GM12892 (cell line): ENCODE measurements at places on chromosomes 3 and 15.

GRCh38 chr15:91524534-91524933 is 329.0 kb upstream of the SLCO3A1 start:
- no peak for DNase-seq

DNA sequence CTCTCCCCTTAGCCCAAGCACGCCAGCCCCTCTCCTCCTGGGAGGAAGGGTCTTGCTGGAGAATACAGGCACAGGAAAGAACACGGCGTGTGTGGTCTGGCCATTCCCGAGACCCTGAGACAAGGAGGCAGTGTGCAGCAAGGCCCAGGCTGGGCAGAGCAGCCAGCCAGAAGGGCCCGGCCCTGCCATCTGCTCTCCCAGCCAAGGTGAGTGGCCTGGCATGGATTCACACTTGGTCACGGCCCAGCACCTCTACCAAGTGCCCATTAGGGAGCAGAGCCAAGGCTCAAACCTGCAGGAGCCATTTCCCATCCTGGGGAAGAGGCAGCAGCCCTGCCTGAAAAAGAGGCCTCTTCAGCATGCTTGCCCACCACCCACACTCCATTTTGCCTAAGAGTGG is 28.6 kb downstream of the MEGF11 start:
- DNase-seq, result no peak

DNA sequence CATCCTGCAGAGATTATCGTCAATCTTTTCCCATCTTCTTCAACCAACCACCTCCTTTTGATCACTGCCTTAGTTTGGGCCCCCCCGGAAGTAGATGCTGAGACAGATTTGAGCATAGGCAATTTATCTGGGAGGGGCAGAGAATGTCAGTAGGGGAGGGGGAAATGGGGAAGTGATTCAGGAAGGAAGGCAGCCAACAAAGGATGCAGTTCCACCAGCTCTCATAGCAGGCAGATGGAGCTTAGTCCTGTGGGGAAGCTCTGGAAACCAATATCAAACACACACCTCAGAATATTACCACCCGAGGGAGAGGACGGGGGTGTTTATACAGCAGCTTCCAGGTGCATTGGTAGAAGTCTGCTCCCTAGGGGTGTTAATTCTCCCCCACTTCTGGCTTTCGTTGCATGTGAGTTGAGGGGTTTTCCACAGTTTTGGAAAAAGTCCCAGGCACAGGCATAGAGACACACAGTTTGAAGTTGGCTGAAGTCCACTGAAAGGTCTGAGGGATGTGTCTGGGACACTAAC is 91.5 kb upstream of the TNFAIP8L3 start:
- DNase-seq, result no peak

GRCh38 chr15:29913528-29914135 is 91.4 kb upstream of the TJP1 start:
- no peak for DNase-seq

DNA sequence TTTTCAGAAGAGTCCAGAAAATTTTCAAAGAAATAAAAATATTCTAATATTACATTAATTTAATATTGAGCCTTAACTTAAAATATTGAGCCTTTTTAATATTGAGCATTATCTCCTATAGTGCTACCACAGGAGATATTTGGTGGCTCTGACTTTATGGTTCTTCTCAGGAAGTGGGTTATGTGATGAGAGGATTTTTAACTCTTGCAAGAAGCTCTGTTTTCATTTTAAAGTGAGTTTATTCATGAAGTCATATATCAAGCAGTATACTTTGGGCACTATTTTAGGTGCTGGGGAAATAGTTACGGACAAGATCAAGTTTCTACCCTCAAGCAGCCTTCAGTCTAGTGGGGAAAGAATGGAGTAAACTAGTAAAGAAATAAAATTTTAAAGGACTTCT is 13.4 kb upstream of the MBNL1 start:
- DNase-seq, result no peak

DNA sequence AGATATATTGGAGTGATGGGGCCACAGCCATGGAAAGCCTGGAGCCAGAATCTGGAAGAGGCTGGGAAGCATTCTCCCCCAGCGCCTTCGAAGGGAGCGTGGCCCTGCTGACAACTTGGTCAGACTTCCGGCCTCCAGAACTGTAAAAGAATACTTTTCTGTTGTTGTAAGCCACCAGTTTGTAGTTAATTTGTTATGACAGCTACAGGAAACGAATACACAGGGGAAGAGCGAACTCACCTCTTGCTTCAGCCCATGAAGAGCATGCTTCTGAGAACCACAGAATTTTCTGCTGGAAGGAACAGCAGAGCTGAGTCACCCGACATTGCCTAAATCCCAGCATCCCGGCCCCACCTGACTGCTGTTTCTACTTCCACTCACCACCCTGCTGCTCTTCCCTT is 501.7 kb downstream of the SHQ1 start:
- no peak for DNase-seq

DNA sequence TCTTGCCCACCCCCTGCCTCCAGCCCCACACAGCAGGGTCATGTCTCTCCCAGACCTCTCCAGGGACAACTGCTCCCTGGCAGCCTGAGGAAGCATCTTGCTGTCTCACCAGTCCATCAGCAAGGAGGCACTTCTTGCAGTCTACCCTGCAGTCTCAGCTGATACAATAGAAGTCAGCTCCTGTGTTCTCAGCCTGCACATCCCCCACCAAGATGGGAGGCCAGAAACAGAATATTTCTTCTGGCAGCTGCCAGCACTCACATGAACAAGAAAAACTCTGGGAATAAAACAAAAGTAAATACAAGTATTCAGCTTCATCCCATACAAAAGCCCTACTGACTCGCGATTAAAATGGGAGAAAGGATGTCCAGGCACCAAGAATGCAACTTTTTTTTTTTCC is 457.4 kb upstream of the PROK2 start:
- no peak for DNase-seq

GRCh38 chr15:92788196-92788595 is 111.9 kb upstream of the CHD2 start:
- DNase-seq, result no peak

- DNase-seq, result no peak
These were observed 346.6 kb downstream of the CNTN6 start for GRCh38 chr3:1439395-1439794.

- no peak for DNase-seq
These were observed 145.1 kb downstream of the LPP start for GRCh38 chr3:188299068-188299467.

- no peak for DNase-seq
These were observed 151.8 kb upstream of the TGFBR2 start for GRCh38 chr3:30454636-30455035.
